ENCODE measurements at places on chromosomes 5 and 9.

GRCh38 chr5:6260846-6261245 is 117.5 kb downstream of the MED10 start:
- no peak for DNase-seq

- DNase-seq, result peak; percentile 70
Measured at GRCh38 chr5:172106511-172107356, 81.3 kb downstream of the STK10 start.

DNA sequence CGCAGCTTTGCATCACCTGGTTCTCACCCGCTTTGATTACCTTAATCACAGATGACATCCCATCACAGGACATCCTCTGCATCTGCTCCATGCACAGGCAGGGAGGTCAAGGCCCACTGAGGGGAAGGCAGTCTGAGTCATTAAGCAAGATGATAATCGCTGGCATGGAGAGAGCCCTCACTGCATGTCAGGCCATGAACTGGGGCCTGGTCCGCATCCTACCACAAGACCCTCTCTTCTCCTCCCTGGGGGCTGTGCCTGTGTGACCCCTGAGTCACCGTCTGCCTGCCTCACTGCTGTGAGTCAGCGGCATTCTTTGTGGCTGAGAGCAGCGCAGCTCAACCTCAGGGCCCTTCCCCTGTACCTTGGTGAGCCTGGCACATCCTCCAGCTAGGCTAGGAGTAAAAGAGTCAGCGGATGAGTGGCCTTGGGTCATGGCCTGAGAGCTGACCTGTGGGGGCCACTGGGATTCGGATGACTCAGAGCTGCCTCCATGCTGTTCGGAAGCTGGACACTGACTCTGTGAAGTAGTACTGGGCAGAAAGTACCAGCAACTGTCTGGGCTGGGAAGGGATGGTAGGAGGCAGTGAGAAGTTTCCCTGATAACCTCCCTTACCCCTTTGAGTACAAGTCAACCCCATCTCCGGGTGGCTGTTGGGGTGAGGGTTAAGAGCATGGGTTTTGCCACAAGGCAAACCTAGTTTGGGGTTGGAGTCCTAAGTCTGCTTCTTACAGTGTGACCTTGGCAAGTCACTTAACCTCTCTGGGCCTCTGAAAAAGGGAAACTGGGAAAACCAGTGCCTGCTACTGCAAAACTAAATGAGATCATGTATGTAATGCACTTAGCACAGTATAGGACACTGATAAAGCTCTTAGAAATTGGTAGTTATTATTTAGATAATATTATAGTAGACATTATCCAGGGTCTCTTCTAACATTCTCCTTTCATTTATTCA is 14.6 kb upstream of the ARSI start:
- DNase-seq, result no peak

DNA sequence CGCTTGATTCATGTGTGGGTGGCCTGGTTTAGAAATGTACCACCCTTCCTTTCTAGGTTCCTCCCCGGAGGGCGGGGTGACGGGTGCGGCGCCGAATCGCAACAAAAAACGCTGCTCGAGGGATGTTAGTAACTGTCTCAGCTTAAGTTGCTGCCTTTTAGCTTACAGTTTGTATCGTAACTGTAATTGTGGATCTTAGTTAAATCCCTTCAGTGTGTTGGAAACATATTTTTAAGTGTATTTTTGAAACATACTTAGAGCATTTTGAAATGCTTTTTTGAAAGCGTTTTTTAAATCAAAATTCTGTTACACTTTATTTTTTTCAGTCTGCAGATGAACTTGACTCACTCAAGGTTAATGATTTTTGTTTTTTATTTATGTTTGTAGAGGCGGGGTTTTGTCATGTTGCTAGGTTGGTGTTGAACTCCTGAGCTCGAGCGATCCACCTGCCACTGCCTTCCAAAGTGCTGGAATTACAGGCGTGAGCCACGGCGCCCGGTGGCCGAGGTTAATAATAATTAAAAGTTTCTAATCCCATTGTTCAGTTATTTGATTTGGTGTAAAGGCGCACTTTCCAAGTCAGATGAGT is 997 bp upstream of the CHD1 start:
- no peak for DNase-seq

GRCh38 chr5:133494232-133494922 is 118.0 kb downstream of the FSTL4 start:
- no peak for DNase-seq

- DNase-seq, result no peak
Measured at GRCh38 chr5:10513501-10514442, 50.1 kb upstream of the ANKRD33B start.

- DNase-seq, result peak; percentile 91
Measured at GRCh38 chr5:170278611-170279458, 18.7 kb downstream of the LCP2 start.

DNA sequence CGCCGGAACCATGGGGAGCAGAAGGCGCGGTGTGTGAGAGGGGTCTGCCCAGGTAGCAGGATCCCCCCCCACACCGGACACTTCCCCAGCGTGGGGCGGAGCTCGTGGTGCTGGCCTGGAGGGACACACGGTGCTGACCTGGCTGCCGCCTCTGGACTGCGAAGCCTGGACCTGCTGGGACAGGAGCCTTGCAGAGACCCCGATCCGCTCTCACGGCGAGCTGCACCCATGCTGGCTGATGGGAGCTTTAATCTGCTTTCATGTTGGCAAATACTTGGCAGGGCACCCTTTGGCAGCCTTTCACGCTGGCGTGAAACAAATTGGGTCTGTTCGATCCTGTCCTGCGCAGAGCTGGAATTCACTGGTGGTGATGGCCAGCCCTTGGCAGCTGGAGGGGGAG is 7.4 kb downstream of the NKD2 start:
- no peak for DNase-seq

DNA sequence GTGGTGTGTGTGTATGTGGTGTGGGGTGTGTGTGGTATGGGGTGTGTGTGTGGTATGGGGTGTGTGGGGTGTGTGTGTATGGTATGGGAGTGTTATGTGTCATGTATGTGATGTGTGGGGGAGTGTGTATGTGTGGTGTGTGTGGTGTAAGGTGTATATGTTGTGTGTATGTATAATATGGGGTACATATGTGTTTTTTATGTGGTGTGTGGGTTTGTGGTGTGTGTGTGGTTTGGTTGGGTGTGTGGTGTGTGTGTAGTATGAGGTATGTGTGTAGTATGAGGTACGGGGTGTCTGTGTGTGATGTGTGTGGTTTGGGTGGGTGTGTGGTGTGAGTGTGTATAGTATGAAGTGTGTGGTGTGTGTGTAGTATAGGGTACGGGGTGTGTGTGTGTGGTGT is 11.4 kb downstream of the ECSCR start:
- no peak for DNase-seq

GRCh38 chr5:83026930-83027687 is 50.1 kb downstream of the TMEM167A start:
- no peak for DNase-seq

- DNase-seq, result peak; percentile 48
Measured at GRCh38 chr5:88502179-88503040, 233.8 kb upstream of the TMEM161B start.

DNA sequence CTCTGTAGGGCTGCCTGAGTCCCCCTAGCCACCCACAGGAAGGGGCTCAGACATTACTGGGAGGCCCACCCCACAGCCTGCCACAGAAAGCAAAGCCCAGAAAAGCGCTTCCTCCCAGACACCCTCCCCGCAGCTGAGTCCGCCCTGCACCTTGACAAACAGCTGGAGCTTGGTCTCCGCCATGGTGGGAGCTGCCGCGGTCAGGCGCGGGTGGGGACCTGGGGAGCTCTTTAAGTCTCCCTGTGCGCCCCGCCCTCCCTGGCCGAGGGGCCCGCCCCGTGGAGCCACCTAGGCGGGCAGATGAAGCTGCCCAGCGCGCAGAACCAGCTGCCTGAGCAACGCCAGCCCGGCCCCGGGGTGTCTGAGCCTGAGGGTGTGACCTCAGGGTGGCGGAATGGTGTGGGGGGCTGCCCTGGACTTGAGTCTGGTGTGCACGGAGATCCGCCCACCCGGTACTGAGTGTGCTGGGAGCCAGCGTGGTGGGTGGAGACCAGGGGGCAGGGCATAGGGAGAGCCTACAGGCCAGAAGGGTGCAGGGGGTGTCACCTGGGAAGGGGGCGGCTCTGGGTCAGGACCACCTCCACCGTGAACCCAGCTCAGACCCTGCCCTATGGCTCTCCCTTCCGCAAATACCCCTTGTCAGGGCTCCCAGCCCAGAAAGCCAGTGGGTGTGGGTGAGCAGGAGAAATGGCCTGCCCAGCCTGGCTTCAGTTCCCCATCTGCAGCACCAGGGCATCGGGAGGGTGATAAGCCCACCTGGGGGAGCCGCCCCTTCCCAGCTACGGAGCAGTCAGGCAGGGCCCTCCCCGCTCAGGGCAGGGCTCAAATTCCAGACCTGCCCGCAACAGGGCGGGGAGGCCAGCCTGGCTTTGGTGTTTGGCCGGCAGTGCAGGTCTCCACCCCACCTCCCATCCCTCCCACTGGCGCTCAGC is at the start of gene CLIC3:
CLIC3 (minus strand) TSS at position 208 of the 932 bp plus-strand sequence; CDS start at position 183, 25 bp downstream.
- peak; percentile 70 for DNase-seq

GRCh38 chr9:92247296-92247695 is 46.2 kb downstream of the IARS1 start:
- DNase-seq, result no peak

DNA sequence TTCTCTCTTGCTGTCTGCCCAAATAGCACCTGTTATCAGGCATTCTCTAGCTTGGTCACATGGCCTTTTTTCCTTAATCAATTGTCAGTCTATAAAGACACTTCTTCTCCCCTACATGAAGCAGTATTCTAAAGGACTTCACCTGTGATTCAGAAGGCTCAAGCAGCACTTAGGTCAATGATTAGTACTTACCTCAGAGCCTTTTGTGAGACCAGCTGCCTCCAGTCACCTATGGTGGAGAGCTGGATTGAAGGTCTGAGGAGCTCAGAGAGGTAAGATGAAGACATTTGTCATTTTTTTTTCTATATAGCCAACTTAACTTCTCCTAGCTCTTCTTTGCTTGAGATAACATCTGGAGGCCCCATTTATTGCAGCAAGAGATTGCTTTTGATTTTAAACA is 278.3 kb upstream of the PCSK5 start:
- DNase-seq, result no peak

- no peak for DNase-seq
Measured at GRCh38 chr9:117461386-117461785, 46.5 kb upstream of the ASTN2 start.

DNA sequence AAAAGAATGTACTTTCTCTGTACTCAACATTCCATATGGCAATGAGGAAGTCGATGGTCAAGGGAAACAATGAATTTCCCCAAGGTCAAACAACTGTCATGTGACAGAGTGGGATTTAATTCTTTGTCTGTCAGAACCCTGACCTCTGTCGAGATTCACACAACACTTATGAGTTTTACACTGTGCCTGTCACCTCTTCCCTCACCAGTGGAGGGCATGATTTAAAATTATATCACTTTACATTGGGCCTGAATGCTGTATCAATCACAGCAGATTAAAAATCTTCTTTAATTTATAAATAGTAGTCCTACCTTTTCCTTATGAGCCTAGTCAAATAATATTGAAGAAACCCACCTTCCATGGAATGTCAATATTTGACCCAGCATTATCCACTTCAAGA is 276.7 kb downstream of the CDH10 start:
- no peak for DNase-seq

DNA sequence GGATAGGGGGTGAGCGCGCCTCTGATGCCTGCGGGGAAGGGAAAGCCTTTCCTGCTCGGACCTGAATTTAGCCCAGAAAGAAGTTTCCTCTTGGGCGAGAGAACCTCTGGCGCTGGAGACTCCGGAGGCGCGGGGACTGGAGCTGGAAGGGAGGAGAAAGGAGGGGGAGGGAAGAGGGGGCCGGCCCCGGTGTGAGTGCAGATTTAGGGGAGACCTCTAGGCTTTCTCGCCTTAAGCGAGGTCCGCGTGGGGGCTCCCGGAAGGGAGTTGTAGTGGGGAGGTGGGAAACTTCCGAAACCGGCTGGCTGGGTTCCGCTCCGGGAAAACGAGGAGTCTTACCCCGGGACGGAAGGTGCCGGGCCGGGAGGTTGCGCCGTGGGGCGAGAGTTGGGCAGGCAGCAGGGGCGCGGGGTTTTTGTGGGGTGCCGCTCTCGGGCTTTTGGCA is 1.3 kb downstream of the PCSK5 start:
- no peak for DNase-seq

DNA sequence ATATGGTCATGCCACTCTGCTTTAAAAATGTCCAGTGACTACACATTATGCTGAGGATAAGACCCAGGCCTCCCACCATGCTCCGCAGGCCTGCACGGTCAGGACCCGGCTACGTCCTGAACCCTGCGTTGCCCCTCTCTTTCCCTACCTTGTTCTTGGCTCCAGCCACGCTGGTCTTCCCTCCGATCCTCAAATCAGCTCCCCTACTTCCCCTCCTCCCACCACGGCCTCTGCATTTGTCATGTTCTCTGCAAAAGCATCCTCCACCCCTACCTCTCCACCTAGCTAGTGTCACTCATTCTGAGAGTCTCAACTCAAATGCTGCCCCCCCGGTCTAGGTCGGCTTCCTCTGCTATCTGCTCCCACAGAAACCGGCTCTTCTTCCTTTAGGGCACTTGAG is 11.2 kb downstream of the GPX3 start:
- DNase-seq, result no peak

GRCh38 chr9:7665874-7666273 is 133.7 kb downstream of the DMAC1 start:
- DNase-seq, result no peak

DNA sequence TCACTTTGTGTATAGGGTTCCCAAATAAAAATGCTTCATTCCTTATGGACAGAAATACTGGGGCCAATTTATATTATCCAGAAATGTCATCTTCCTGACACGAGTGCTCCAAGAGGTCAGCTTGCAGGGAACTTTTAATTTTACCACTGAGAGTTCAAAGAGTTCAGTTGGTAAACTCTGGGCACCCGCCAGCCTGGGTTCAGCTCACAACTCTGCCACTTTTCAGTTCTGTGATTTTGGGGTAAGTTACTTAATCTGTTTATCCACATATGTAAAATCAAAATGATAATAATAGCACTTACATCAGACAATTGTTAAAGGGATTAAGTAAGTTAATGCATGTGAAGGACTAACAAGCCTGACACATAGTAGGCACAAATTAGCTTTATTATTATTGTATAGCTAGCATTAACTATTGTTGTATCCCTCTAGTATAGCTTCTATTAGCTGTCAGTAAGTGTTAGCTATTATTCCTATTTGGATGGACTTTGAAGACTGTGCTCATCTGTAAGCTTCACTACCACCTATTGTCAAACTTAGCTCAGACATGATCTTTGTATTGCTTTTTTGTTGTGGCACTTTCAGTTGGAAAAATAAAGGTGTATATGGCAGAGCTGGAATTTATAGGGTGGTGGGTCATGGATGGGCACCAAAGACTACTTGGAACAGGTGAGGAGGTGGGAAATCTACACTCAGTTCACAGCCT is 1.6 kb downstream of the MEGF10 start:
- DNase-seq, result no peak

- no peak for DNase-seq
Measured at GRCh38 chr9:129007766-129008468, 20.2 kb downstream of the SH3GLB2 start.
